Small intestine (tissue), 16 donors: ENCODE measurements at places on chromosomes 1 and 21.

DNA sequence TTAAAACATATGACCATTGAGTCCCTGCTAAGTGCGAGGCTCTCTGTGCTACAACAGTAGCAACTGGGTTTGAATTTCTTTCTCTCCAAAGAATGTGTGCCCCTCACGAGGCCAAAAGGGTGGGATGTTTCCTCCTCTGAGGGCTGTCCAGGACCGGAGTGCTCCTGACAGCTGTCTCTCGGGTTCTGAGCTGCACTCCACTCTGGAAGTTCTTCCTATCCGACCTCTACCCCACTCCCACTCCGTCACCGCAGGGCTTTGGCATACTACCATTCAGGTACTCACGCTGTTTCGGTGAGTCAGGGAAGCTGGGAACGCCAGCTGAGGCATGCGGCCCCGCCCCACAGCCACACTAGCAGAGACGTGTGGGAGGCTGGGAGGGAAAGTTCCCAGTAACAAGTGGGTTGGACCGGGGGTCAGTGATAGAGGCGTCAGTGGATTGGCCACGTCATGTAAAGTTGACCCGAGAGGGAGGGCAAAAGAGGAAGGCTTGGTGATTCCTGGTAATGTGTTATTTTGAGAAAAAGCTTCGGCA lies 705 bp upstream of the SLC50A1 start:
- H3K27me3 ChIP-seq = no peaks in the 10 kb centered on the region
- H3K4me1 ChIP-seq = peaks cover 55% of the 10 kb centered on the region
- peak overlapping the region; percentile 96 for H3K27ac ChIP-seq
- H3K36me3 ChIP-seq = peaks cover 6% of the 10 kb centered on the region
- H3K4me3 ChIP-seq = peak overlapping the region; percentile 79

GRCh38 chr21:34630536-34631143 lies 15.7 kb upstream of the RCAN1 start:
- H3K4me1 ChIP-seq = no peaks in the 10 kb centered on the region
- H3K27me3 ChIP-seq = no peaks in the 10 kb centered on the region
- no peak overlapping the region for H3K4me3 ChIP-seq
- no peaks in the 10 kb centered on the region for H3K36me3 ChIP-seq

GRCh38 chr1:59696421-59697115 lies 118.2 kb upstream of the HOOK1 start:
- H3K27ac ChIP-seq = no peak overlapping the region
- H3K4me1 ChIP-seq = no peaks in the 10 kb centered on the region
- H3K4me3 ChIP-seq = no peak overlapping the region
- no peaks in the 10 kb centered on the region for H3K27me3 ChIP-seq

DNA sequence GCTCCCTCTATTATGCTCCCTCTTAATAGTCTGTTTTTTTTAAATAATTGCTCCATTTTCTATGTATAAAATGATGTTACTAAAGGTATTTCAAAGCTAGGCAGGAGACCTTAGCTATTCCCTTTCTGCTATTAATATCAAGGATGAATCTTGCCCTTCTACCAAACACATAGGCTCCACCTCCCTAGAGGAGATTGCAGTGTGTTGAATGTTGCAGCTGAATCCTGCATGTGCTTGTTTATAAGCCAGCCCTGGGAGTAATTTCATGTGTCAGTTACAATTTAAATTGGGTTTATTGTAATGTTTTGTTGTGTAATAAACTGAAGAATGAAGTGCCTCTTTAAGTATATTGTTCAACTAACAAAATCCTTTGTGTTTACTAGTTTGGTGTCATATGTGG lies 66.0 kb downstream of the TMEM200B start:
- no peak for DNase-seq
- H3K27me3 ChIP-seq = no peaks in the 10 kb centered on the region
- H3K36me3 ChIP-seq = no peaks in the 10 kb centered on the region
- H3K4me1 ChIP-seq = no peaks in the 10 kb centered on the region
- H3K27ac ChIP-seq = no peak overlapping the region

GRCh38 chr1:165678509-165678908 lies 19.9 kb downstream of the ALDH9A1 start:
- H3K36me3 ChIP-seq = peaks cover 14% of the 10 kb centered on the region
- H3K27ac ChIP-seq = no peak overlapping the region
- no peaks in the 10 kb centered on the region for H3K4me1 ChIP-seq
- no peaks in the 10 kb centered on the region for H3K27me3 ChIP-seq

GRCh38 chr1:170471398-170472053 lies 60.4 kb upstream of the GORAB start:
- no peak for DNase-seq
- H3K4me1 ChIP-seq = no peaks in the 10 kb centered on the region
- no peaks in the 10 kb centered on the region for H3K27me3 ChIP-seq
- no peaks in the 10 kb centered on the region for H3K36me3 ChIP-seq

DNA sequence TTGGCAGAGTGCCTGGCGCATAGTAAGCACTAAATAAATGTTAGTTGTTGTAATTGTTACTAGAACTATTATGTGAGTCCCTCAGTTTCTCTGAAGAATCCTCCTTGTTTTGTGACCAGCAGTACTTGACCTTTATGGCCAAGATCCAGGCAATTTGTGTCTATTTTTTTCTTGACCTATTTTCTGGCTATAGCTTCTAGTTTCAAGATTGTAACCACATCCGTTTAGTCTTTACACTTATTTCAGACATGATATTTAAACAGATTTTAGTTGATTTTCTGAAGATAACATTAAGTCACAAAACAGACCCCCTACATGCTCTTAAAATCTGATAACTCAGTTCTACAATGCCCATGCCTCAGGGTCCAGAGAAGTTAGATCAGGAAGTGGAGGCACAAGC lies 50.3 kb downstream of the CDC7 start:
- DNase-seq = peak; percentile 10
- H3K4me1 ChIP-seq = peaks cover 8% of the 10 kb centered on the region
- H3K4me3 ChIP-seq = no peak overlapping the region
- no peaks in the 10 kb centered on the region for H3K27me3 ChIP-seq
- no peaks in the 10 kb centered on the region for H3K36me3 ChIP-seq

GRCh38 chr1:10217748-10218441 lies 7.5 kb downstream of the KIF1B start:
- H3K36me3 ChIP-seq = no peaks in the 10 kb centered on the region
- no peak for DNase-seq
- peaks cover 3% of the 10 kb centered on the region for H3K4me1 ChIP-seq
- no peak overlapping the region for H3K4me3 ChIP-seq

- peaks cover 5% of the 10 kb centered on the region for H3K27me3 ChIP-seq
- peak overlapping the region; percentile 23 for H3K4me3 ChIP-seq
- DNase-seq = peak; percentile 30
- no peaks in the 10 kb centered on the region for H3K36me3 ChIP-seq
These were observed 403 bp upstream of the EPHX4 start for GRCh38 chr1:92029241-92029922.

GRCh38 chr1:41315146-41315822 lies 46.0 kb upstream of the FOXO6 start:
- peak overlapping the region; percentile 46 for H3K27ac ChIP-seq
- DNase-seq = no peak
- no peaks in the 10 kb centered on the region for H3K36me3 ChIP-seq
- H3K4me3 ChIP-seq = no peak overlapping the region
- H3K27me3 ChIP-seq = no peaks in the 10 kb centered on the region
- H3K4me1 ChIP-seq = peaks cover 23% of the 10 kb centered on the region

DNA sequence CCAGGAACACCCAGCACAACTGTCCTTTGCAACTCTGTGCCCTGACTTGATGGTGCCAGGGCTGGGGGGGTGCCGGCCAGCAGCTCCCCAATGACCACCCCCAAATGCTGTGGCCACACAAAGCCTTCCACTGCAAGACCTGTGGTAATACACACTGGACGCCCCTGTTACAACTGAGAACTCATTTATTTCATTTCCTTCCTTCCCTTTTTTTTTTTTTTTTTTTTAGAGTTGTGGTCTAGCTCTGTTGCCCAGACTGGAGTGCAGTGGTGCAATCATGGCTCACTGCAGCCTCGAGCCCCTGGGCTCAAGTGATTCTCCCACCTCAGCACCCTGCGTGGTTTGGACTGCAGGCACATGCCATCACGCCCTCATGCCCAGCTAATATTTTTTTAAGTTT lies 25.2 kb downstream of the TP73 start:
- no peak overlapping the region for H3K27ac ChIP-seq
- no peak for DNase-seq
- no peaks in the 10 kb centered on the region for H3K4me1 ChIP-seq

DNA sequence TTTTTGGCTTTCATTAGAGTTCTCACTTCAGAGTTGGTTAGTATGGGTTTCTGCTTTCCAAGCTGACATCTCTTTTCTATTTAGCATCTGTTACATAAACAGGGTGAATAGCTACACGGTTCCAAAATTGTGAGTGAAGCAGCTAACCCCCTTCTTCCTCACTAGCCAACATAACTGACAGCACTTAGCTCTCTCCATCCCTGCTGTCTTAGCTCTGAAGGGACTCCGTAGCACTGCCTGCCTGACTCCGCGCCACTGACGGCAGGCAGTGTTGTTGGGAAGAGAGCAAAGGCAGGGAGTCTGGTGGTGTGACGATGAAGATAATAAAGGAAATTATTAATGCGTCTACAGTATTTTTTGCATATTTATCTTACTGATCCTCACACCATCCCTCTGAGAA lies 247.0 kb downstream of the PTBP2 start:
- no peak overlapping the region for H3K27ac ChIP-seq
- no peaks in the 10 kb centered on the region for H3K27me3 ChIP-seq
- H3K36me3 ChIP-seq = no peaks in the 10 kb centered on the region
- DNase-seq = no peak

GRCh38 chr1:147748676-147749350 lies 11.6 kb downstream of the GJA5 start:
- H3K4me3 ChIP-seq = no peak overlapping the region
- DNase-seq = peak; percentile 41
- no peaks in the 10 kb centered on the region for H3K36me3 ChIP-seq
- no peak overlapping the region for H3K27ac ChIP-seq

GRCh38 chr1:170533298-170533697 lies 1.3 kb downstream of the GORAB start:
- no peak for DNase-seq
- no peaks in the 10 kb centered on the region for H3K36me3 ChIP-seq

DNA sequence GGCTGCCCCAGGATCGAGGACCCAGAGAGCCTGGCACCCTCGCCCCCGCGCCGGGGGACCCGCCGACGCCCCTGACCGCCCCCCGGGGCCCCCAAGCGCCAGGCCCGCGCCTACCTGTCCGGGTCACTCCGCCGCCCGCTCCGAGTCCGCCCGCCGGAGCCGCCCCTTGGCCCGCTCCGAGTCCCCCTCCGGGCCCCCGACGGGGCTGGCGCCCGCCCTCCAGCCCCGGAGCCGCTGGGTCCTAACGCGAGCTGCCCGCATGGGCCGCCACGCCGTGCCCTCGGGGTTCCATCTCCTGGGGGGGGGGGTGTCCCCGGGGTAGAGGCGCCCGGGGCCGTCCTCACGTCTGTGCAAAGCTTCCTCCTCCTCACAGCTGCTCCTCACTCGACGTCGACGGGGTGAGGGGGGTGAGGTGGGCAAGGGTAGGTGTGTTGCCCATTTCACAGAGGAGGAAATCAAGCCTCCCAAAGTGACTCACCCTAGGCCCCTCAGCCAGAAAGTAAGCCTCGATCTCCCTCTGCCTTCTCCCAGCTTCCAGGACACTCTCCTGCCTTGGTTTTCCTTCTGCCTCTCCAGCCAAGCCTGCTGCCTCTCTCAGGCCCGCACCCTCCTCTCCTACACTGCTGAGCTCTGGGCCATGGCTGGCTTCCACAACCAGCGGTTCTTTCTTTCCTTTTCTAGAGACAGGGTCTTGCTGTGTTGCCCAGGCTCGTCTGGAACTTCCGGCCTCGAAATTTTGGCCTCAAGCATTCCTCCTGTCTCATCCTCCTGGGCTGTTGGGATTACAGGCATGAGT lies at the start of gene MFAP2:
MFAP2 (minus strand) TSS at position 148 of the 796 bp plus-strand sequence. CDS start 2,347 bp downstream, outside the sequence.
- peak; percentile 83 for DNase-seq
- H3K4me3 ChIP-seq = peak within 1 kb of the TSS; percentile 37
- H3K27me3 ChIP-seq = no peaks in the 10 kb centered on the region
- H3K4me1 ChIP-seq = peaks cover 37% of the 10 kb centered on the region
- H3K27ac ChIP-seq = peak within 1 kb of the TSS; percentile 49
- no peaks in the 10 kb centered on the region for H3K36me3 ChIP-seq

DNA sequence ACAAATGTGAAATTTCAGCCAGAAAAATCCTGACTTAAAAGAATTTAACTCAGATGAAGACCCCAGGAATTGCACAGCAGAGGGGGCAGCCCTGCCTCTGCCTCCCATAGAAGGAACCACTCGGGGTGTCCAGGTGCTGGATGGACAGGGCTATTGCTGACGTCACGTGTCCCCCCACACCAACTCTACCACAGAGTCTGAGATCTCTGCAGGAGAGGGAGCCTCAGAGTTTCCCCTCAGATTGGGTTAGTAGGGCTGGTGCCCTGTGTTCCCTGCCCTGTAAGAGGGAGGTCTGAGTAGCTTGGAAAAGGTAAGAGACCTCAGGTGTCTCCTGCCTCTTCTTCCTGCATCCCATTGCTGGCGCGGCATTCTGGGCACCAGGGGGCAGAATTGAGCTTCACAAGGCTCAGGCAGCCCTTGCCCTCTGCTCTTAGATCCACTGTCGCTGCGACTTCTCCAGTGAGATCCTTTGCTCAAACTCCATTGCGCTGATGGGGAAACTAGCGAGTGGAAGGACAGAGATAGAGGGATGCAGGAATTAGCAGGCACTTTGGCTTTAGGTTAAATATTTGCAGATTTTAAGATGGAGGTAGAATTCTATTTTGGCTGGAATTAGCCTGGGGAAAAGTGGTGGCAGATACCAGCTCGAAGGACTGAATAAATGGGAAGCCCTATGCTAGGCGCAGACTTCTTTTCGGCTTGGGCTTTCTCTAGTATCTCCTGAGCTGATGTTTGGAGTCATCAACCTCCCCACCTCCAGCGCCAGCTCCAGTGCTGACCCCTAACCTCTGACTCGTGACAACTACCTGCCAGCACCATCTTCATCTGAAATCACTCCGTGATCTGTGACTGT lies 42.8 kb upstream of the DMBX1 start:
- DNase-seq = peak; percentile 81
- no peaks in the 10 kb centered on the region for H3K36me3 ChIP-seq
- no peak overlapping the region for H3K4me3 ChIP-seq
- no peaks in the 10 kb centered on the region for H3K4me1 ChIP-seq
- no peak overlapping the region for H3K27ac ChIP-seq

GRCh38 chr21:32412162-32413014 lies at the start of gene EVA1C:
TSS of gene EVA1C (plus strand) at chr21:32412706. CDS start at chr21:32412854, 148 bp downstream.
- peak; percentile 84 for DNase-seq
- H3K36me3 ChIP-seq = no peaks in the 10 kb centered on the region
- peak within 1 kb of the TSS; percentile 28 for H3K27ac ChIP-seq
- peaks cover 9% of the 10 kb centered on the region for H3K4me1 ChIP-seq

DNA sequence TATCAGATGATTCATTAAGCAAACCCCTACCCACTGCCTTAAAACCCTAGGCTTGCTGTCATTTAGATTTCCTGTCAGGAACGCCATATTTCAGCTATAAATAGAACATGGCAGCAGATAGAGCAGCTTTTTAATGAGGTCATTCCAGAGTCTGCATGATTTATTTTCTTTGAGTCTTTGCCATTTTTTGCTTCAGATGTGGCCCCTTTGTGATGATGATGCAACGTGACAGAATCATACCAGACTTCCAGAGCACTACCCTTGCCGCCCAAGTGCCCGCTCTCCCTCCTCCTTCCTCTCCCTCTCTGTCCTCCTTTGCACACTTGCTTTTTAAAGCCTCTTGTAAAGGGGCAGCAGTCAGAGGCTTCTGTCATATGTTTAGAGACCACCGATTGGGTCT lies 55.5 kb upstream of the TRIM67 start:
- H3K4me3 ChIP-seq = no peak overlapping the region
- no peaks in the 10 kb centered on the region for H3K36me3 ChIP-seq
- DNase-seq = no peak
